ENCODE measurements at places on chromosomes 2 and 18.

DNA sequence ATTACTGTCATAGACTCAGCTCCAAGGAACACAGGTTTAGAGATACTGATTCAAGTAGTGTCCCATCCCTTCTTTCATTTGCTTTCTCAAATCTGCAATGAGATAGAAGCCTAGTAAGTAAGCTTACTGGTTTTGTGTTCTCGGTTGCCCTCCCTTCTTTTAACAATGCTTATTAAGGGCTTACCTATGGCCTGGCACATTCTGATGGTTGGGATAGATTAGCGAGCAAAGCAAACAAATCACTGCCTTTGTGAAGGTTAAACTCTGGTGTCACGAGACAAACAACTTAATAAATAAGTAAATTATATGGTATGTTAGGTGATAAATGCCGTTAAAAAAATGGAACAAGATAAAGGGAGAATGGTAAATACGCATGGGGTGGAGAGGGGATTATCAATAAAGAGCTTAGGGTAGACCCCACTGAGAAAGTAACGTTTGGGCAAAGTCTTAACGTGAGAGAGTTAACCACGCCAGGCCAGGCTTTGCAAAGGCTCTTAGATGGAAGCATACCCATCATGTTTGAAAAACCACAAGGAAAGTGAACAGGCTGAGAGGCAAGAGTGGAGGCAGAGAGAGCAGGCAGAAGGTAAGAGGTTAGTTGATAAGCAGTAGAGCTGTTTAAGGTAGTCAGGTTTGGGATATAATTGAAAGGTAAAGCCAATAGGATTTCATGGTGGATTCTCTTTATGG is 31.0 kb downstream of the EIF2AK3 start:
- DNase-seq, result no peak

- DNase-seq, result no peak
Measured at GRCh38 chr2:4883375-4883774, 808.8 kb upstream of the SOX11 start.

- DNase-seq, result no peak
Measured at GRCh38 chr2:147100406-147101035, 744.3 kb upstream of the ACVR2A start.

GRCh38 chr2:74573747-74574562 is 19.4 kb downstream of the DOK1 start:
- no peak for DNase-seq

GRCh38 chr2:15803543-15804245 is 136.7 kb upstream of the MYCN start:
- no peak for DNase-seq

DNA sequence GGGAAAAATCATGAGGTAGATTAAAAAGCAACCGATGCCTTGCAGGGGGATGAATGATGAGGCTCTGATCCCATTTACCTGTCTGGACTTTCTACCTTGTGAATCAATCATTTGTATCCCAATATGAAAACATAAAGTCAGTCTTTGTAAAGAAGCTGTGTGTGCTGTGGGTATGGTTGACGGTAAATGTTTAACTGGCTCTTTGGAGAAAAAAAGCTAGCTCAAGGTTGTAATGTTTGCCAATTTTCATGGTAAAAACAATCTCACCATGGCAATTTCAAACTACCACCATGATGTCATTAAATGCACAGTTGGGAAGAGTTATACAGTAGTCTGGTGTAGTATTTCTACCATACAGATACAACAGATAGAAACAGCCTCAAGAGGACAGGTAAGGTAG is 14.6 kb downstream of the TTR start:
- no peak for DNase-seq

- DNase-seq, result peak; percentile 61
Measured at GRCh38 chr2:125405816-125406215, 1250.1 kb upstream of the GYPC start.

DNA sequence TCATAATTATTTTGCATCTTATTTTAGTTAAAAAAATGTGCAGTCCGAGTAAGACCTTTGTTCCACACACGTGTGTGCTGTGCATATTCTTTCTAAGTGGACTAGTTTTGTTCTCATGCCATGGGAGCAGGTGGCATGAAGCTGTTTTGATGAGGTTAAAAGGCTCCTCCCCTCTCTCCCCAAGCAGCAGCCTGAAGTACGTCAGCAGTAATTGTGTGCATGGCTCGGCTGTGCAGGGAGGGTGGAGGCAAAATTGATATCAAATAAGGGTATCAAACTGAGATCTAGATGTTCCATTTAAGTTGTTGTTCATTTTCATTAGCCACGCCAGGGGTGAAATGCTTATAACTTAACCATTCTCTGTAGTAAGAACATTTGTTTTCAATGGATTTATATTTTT is at the start of gene NYAP2:
TSS of gene NYAP2 (plus strand) at position 207 of the 400 bp plus-strand sequence. CDS start 9,171 bp downstream, outside the sequence.
- no peak for DNase-seq

- DNase-seq, result no peak
Measured at GRCh38 chr2:161170377-161170776, 10.1 kb downstream of the TANK start.

- no peak for DNase-seq
Measured at GRCh38 chr2:222362336-222362735, 62.0 kb upstream of the SGPP2 start.

- no peak for DNase-seq
Measured at GRCh38 chr2:8663997-8664396, 17.9 kb upstream of the ID2 start.

DNA sequence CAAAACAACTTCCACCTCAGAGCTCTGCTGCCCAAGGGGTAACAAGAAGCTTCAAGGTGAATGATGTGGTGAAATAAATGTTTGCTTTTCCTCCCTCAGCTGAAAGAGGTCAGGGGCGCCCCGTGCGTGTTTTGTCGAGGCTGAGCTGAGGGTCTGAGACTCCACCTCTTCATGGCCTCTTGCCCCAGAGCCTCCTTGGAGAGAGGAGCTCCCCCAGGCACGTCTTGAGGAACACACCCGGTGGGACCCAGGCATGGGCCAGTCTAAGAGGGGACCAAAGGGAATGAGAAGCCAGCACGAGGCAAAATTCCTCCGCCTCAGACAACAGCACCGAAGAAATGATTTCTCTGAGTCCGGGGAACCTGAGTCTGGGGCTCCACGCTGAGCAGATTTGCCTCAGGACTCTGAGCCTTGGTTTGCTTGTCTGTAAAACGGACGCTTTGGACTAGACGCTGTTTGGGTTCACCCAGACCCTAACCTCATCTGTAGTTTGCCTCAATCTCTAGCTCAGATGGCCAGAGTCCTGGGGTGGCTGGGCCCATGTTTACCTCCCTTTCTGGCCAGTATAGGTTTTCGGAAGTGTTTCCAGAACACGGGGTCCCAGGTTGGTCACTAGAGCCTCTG is 56.4 kb upstream of the ODC1 start:
- no peak for DNase-seq

- DNase-seq, result no peak
Measured at GRCh38 chr2:222912776-222913175, 51.9 kb downstream of the ACSL3 start.

DNA sequence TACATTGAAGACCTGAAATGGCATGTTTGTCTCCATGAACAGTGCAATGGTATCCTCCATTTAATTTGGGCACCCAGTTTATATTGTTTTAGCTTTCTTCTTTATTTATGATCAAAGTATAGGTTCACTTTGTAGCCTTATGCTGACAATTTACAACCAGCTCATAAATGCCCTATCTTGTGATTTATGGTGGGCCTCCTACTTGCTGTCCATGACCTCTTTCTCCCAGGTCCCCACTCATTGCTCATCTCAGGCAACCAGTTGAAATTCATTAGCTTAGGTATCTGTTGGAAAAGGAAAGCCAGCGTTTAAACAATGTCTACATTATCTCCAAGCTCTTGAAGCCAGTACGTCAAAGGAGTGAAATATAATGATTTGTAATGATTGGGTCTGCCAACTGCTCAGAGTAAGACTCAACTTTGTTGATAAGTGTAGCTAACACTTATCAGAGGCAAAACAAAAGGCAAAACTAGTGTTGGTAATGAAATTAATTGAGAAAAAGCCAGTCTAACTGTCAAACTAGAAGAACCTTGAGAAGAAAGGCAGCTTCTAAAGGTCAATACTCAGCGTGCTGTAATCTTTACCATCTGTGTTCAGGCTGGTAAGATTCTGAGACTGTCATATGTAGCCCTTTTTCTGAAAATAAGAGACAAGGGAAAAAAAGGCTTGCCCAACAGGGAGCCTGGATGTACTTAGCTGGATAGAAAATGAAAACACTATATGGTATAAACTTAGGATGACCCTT is 695.9 kb downstream of the EPHA4 start:
- DNase-seq, result no peak

DNA sequence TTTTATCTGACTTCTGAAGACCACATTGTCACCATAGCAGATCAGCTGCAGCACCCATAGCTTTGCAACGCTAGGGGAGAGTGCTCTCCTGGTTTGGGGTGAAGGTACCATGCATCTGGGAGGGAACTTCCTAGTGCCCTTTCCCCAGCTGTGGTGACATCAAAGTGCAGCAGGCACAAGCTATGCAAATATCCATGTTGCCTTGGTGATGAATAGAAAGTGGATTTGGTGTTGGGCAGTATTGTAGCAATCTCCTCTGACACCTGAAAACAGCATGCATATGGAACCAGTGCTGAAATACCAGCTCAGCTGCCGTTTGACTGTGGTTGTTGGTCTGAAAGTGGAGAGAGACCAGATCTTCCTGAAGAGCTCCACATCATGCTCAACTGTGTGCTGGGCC is 37.1 kb downstream of the BCL2L11 start:
- no peak for DNase-seq

DNA sequence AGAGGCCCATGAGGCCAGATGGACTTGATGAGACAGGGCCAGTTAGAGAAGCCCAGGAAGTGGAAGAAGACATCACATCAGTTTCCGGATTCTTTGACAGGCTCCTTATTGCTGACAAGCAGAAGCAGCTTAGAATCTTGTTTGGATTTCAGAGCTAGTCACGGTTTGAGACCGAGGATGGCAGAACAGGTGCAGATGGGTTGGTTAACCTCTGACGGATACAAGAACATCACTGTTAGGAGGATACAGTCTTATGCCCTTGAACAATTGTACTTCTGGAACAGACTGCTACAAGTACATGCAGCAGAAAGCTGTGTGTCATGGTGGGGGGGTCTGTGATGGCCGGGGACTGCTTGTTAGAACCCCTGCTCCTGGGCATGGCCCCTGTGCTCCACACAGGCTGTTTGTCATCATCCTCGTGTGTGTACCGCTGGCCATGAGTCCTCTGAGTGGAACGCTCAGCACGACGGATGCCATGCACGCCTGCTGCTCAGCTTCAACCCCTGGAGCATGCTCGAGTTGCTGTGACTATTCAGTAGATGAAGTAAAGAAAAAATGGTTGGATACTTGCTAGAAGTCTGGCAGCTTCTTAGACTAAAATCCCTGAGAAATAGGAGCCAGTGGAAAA is 217.7 kb downstream of the SH3RF3 start:
- no peak for DNase-seq

- no peak for DNase-seq
Measured at GRCh38 chr2:239292531-239292930, 108.3 kb downstream of the HDAC4 start.

- no peak for DNase-seq
Measured at GRCh38 chr2:155690785-155691184, 641.7 kb downstream of the NR4A2 start.

- DNase-seq, result no peak
Measured at GRCh38 chr18:67496469-67496868, 20.1 kb downstream of the DSEL start.

GRCh38 chr18:56702946-56703345 is 51.8 kb downstream of the WDR7 start:
- DNase-seq, result peak; percentile 2

DNA sequence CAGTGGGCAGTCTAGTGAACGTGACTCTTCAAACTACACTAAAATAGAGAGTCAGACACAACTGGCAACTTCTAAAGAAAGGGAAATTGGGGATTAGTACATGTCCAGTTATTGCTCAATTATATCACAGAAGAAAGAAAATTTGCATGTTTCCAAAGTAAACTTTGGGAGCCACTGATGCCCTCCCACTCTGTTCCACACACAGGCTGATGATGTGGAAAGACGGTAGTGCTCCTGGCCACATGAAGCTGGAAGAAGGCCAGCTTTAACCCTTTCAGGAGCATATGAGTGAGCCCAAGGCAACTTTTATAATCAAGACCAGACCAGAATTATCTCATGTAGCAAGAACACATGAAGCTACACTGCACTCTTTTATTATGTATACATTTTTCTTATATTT is 141.0 kb downstream of the NR4A2 start:
- DNase-seq, result no peak

GRCh38 chr2:95345563-95346230 is 48.5 kb downstream of the KCNIP3 start:
- peak; percentile 91 for DNase-seq

- no peak for DNase-seq
Measured at GRCh38 chr2:36456227-36457175, 100.9 kb downstream of the CRIM1 start.

DNA sequence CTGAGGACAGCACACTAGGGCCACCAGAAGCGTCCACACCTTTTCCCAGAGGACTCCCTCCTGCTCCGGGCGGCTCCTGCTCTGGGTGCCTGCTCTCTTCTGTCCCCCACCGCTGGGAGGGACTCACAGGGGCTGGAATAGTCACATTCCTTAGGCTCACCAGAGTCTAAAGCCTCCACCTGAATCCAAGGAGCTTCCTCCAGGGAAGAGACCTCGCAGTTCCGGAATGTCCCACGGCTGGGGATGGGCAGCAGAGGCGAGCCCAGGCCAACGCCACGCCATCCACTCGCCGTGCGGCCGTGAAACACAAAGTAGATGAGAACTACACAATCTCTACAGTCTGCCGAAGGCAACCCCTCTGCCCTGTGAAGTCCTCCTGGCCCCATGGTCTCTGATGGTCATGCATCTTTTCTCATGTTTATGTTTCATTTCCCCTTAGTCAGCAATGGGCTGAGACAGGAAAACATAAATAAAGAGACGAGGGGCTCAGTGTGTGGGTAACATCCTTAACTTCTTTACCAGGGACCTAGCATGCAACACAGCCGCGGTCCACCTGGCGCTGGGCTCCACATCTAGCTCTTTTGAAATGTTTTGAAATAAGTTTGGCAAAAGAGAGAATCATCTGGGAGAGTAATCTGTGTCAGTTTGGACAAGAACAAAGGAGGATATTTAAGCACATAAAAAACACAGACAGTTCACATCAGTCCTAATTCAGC is 98.4 kb downstream of the PXDN start:
- DNase-seq, result no peak

GRCh38 chr2:233418761-233419546 is 64.7 kb downstream of the DGKD start:
- no peak for DNase-seq

DNA sequence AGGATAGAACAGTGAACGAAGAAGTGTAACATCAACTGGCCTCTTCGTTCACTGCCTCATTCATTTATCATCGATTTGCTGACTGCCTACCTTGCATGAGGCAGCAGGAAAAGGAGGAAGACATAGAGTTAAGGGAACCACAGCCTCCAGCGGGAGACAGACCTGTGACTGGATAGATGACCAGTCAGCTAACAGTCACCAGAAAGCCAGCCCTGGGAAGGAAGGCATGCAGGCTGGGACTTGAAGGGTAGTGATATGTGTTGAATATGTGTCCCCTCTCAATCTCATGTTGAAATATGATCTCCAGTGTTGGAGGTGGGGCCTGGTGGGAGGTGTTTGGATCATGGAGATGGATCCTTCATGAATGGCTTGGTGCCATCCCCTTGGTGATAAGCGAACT is 58.3 kb downstream of the CTIF start:
- no peak for DNase-seq

GRCh38 chr2:173247156-173247555 is 107.5 kb upstream of the CDCA7 start:
- no peak for DNase-seq

GRCh38 chr2:120452131-120452530 is 106.2 kb downstream of the INHBB start:
- no peak for DNase-seq

GRCh38 chr18:13447621-13448334 is 229.2 kb downstream of the LDLRAD4 start:
- no peak for DNase-seq

All from Caki2 (cell line).